ENCODE measurements at places on chromosomes 7 and 10. TPM values are rescaled to one million over a fixed set of nuclear protein-coding genes. Genes with fewer than 3 reads are reported as not detected.

Gene NMT2
- 11.7 TPM for total RNA-seq

Gene ADGRA1
- total RNA-seq, result 0.11 TPM

Gene SPDYE8
- not detected for total RNA-seq

Gene R3HCC1L
- total RNA-seq, result 14.0 TPM

Gene UNCX
- total RNA-seq, result not detected

Gene TAS2R39
- total RNA-seq, result not detected

Gene MEST
- 143 TPM for total RNA-seq

DNA sequence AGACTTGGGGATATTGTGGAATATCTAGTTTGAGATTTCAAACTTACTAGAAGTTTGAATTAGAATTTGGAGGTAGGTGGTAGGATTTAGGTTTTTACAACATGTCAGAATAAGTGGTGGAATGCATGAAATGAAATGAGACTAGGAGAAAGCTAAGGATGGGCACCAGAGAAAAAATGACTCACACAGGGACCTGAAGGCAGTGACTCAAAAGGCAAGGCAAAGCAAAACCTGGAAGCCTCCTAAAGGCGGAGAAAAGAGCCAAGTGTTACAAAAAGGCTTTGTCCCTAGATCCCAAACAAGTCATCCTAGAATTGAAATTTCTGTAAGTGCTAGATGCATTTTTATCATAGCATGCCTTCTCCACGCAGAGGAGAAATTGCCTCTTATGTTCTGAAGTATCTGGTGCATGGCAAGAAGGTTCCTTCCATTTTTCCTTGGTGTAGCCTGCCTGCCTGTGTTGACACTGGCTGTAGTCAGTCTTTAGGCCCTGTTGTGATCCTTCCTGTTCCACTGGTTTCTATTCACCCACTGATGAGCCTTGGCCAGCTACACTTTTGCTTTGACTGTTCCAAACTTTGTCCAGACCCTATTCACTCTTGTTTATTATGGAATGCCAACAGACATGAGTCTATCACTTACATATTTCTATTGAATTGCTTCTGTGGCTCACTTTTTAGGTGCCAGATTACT, 109.3 kb downstream of the ETV1 start:
- no peak for DNase-seq
- H3K27ac ChIP-seq, result no peak overlapping the region
- H3K4me1 ChIP-seq, result 0 out of 2 replicates have a peak, but pooled peaks cover 3% of the 10 kb centered on the region

GRCh38 chr10:59829601-59830000, 76.3 kb upstream of the MRLN start:
- no peaks in the 10 kb centered on the region for H3K27me3 ChIP-seq
- no peak for DNase-seq
- no peak overlapping the region for H3K27ac ChIP-seq
- H3K4me3 ChIP-seq, result no peak overlapping the region
- peaks cover 22% of the 10 kb centered on the region for H3K4me1 ChIP-seq

- no peaks in the 10 kb centered on the region for H3K27me3 ChIP-seq
- H3K27ac ChIP-seq, result peak overlapping the region; percentile 89
- peaks cover 35% of the 10 kb centered on the region for H3K4me1 ChIP-seq
- H3K36me3 ChIP-seq, result no peaks in the 10 kb centered on the region
- peak overlapping the region; percentile 29 for H3K4me3 ChIP-seq
- DNase-seq, result peak; percentile 55
These were observed 58.2 kb downstream of the TMEM270 start for GRCh38 chr7:73918926-73919693.

DNA sequence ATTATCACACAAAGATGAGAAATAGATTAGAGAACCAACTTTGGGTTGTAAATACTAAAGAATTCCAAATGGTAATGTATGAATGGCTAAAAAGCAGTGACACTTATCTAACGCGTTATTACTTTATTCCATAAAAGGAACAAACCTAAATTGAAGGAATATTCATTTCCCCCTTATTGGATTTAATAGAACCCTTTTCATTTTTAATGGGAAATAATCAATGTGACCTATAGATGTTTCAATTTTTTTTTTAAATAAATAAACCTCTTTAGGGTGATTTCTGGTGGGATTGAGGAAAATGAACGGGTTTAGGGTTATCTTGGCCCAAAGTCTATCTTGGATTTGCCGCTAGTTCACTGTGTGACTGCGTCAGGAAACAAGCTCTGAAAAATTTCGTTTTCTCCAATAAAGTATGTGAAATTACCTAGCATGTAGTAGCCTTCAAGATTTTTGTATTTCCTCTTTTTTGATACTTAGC, 1.9 kb upstream of the ACBD5 start:
- H3K27me3 ChIP-seq, result 0 out of 2 replicates have a peak, but pooled peaks cover 3% of the 10 kb centered on the region
- H3K27ac ChIP-seq, result peak overlapping the region; percentile 99
- H3K4me3 ChIP-seq, result peak overlapping the region; percentile 93
- no peak for DNase-seq

- no peaks in the 10 kb centered on the region for H3K4me1 ChIP-seq
- H3K4me3 ChIP-seq, result no peak overlapping the region
- no peaks in the 10 kb centered on the region for H3K36me3 ChIP-seq
- no peaks in the 10 kb centered on the region for H3K27me3 ChIP-seq
These were observed 64.6 kb upstream of the CREB5 start for GRCh38 chr7:28347475-28348318.

- no peak overlapping the region for H3K27ac ChIP-seq
- peaks cover 34% of the 10 kb centered on the region for H3K4me1 ChIP-seq
- no peak overlapping the region for H3K4me3 ChIP-seq
- peak; percentile 28 for DNase-seq
These were observed 100.2 kb upstream of the PRSS58 start for GRCh38 chr7:142357953-142358520.

DNA sequence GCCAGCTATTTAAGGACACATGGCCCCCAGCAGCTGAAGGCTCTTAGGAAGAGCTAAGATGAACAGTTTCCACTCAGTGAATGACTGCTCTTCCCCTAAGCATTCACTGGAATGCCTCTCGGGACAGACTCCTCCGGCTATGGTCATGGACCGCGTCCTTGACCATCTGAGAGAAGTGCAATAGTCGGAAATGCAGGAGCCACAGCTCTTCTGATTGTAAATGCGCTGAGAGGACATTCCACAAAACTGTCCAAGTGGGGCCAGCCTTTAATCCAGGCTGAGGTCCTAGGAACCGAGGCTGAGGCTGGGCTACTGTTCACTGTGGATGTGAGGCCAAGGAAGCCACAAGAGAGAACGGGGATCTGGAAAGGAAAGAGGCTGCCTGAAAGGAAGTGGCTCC, 162.0 kb upstream of the TMEM72 start:
- DNase-seq, result no peak
- H3K4me3 ChIP-seq, result no peak overlapping the region
- no peak overlapping the region for H3K27ac ChIP-seq
- H3K36me3 ChIP-seq, result no peaks in the 10 kb centered on the region

DNA sequence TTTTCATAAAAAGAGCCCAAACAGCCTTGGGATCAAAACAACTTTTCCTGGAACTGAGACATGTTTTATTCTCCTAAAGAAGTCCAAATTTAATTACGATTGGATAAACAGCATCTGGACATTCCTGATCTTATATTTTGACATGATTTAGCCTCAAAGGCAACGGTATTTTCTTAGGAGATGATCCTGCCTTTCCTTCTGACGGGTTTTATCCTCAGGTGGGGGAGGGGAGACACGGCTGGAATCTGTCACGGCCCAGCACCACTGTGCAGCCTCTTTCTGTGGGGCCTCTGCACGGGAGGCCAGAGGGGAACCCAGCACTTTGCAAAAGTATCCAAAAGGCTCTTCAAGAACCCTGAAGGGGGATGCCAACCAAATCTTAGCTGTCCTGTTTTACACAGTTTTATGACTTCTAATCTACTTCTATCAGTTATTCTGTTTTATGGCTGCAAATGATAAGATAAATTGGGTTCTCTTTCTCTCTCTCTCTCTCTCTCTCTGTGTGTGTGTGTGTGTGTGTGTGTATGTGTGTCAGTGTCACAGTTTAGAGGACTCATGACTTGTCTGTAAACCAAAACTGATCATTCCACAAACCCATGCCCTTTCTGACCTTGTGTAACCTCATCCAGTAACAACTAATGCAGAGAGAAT, 321.1 kb upstream of the NPVF start:
- no peak overlapping the region for H3K4me3 ChIP-seq
- no peaks in the 10 kb centered on the region for H3K27me3 ChIP-seq
- no peak overlapping the region for H3K27ac ChIP-seq
- peaks cover 18% of the 10 kb centered on the region for H3K4me1 ChIP-seq
- DNase-seq, result no peak
- no peaks in the 10 kb centered on the region for H3K36me3 ChIP-seq

DNA sequence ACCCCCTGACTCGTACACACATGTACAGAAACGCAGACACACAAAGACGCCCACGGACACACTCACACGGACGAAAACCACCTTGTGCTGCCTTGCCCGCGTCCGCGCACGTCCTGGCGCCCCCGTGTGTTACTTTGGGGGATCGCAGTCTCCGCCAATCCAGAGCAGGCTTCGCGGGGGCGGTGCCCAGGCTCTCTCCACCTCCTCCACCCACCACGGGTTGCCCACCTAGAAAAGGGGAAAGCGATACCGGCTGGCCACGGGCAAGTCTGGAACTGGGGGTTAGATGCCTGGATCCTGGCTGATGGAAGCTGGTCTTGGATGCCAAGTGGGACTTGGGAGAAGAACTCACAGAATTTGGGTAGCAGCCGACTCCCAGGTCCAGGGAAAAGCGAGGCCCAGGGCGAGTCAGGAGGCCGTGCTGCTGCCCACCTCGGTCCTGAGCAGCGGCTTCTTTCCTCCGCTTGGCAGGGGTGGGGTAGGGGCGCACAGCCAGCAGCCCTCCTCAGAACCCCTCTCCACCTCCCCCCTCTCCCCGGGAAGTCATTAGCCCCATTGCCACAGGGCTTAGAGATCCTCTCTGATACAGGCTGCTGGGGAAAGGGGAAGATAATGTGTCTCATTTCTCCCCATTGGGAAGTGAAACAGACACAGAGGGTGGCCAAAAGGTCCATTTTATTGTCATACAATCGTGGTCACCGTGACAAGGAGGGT, 4.6 kb upstream of the VGF start:
- H3K27me3 ChIP-seq, result peaks cover 98% of the 10 kb centered on the region
- H3K36me3 ChIP-seq, result no peaks in the 10 kb centered on the region
- H3K4me1 ChIP-seq, result peaks cover 69% of the 10 kb centered on the region
- peak; percentile 86 for DNase-seq
- peak overlapping the region; percentile 74 for H3K4me3 ChIP-seq
- H3K27ac ChIP-seq, result no peak overlapping the region

Measured in WTC11 (cell line).